ENCODE measurements at places on chromosomes 12 and 14. TPM values are rescaled to one million over a fixed set of nuclear protein-coding genes. Genes with fewer than 3 reads are reported as not detected.

GRCh38 chr14:105525861-105526775 lies at the start of gene TMEM121:
Gene TMEM121 (plus strand): TSS chr14:105526583. CDS start chr14:105528835, 2,252 bp downstream.
- DNase-seq, result no peak

- peak; percentile 15 for DNase-seq
Measured at GRCh38 chr14:65100922-65101541, 1.3 kb downstream of the MAX start.

- DNase-seq, result no peak
Measured at GRCh38 chr12:3091038-3091319, 13.8 kb downstream of the TSPAN9 start.

Gene FAIM2
- 0.10 TPM for total RNA-seq

- DNase-seq, result no peak
Measured at GRCh38 chr14:24809135-24809534, 175.1 kb upstream of the GZMB start.

Gene NEUROD4
- total RNA-seq, result not detected

- DNase-seq, result peak; percentile 70
Measured at GRCh38 chr12:12323591-12323990, 26.5 kb downstream of the MANSC1 start.

- DNase-seq, result no peak
Measured at GRCh38 chr14:24072436-24072835, 1.1 kb downstream of the CPNE6 start.

GRCh38 chr12:104599272-104600035 lies 142.7 kb downstream of the CHST11 start:
- no peak for DNase-seq

DNA sequence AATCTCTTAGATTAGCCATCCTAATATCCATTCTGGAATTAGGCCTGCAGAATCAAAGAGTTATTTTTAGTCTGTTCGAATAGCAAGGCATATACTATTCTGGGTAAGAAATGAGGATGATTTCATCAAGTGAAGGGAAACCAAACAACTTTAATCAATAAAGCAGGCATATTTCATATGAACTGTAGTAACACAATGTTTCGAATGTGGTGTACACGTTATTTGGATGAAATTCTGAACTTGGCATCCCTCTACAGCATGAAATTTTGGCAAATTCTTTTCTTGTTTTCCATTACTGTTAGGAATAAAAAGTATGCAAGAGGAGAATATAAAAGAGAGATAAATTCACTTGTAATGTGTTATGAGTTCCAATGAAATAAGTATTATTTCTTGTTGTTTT lies 1233.3 kb upstream of the SEL1L start:
- DNase-seq, result no peak

DNA sequence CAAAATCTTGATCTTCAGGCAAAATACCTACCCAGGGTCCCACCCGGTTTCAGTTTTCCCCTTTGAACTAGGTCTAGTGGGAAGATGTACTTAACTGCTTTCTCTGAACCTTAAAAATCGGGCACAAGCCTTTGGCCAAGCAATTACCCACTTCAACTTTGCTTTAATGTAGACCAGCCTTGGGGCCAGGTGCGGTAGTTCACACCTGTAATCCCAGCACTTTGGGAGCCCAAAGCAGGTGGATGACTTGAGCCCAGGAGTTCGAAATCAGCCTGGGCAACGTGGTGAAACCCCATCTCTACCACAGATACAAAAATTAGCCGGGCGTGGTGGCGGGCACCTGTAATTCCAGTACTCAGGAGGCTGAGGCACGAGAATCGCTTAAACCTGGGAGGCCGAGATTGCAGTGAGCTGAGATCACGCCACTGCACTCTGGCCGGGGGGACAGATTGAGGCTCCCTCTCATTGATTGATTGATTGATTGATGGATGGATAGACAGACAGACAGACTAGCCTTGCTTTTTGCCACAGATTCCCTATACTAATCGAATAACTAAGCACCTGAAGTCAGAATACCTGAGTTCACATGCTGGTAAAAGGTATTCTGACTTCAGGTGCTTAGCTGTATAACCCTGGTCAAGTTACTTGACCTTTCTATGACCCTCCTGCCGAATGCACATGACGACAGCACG lies 1.9 kb downstream of the CLIP1 start:
- DNase-seq, result no peak

- DNase-seq, result no peak
Measured at GRCh38 chr12:129559776-129560175, 344.0 kb downstream of the TMEM132D start.

DNA sequence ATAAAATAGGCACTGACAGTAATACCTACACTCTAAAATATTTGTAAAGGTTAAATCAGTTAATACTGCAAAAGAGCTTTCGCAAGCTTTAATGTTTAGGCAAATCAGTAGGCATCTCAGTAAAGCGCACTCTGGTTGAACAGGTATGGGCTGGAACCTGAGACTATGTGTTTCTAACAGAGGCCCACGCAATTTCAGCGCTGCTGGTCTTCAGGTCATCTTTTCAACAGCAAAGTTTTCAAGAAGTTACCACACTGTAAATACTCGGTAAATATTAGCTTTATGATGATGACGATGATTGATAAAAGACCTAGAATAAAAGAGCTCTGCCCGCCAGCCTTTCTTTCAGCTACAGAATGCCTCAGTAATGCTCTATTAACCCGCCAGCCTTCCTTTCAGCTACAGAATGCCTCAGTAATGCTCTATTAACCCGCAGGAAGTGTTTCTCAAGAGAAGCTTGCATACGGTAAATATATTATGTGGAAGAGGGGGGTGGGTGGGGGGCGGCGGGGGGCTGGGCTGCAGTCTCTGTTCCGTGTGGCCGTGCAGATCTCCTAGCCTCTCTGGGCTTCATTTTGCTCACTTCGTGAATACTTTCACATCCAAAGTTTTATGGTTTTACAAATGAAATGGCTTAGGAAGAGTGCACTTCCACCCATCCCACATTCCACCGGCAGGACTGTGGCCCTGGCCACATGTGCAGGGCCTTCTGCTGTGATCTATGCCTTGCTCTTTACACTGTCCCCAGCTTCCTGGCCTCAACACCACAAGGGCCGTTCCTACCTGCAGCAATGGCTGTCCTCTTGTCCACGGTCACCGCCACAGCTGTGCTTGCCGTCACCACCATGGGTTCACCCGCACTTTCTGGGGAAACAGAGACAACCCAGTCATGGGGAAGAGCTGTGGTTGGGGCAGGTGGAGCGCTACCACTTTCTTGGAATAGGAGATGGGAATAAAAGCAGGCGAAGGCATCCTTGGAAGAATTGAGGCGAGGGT lies 19.9 kb downstream of the LRTM2 start:
- no peak for DNase-seq

- no peak for DNase-seq
Measured at GRCh38 chr12:123720141-123720814, 8.1 kb downstream of the ATP6V0A2 start.

DNA sequence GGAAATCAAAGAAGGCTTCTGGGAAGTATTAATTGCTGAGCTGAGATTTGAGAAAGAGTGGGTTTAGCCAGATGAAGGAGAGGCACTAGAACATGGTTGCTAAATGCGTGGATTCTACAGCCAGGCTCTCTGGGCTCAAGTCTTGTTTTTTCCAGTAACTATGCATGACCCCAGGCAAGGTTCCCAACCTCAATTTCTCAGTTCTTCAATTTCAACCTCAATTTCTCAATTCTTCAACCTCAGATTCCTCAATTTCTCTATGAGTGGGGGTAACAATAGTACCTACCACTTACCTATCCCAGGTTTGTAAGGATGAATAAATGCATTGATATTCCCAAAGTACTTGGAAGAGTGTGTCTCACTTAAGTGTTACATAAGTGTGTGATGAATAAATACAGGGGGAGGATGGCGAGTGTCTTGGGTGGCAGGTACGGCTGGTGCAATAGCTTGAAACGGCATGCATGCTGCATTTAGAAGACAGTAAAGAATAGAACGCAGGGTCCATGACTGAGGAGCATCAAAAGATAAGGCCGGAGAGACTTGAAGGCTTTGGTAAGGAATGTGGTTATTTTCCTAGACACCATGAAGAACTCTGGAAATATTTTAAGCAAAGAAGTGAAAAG lies 149.1 kb upstream of the ATP2B1 start:
- DNase-seq, result no peak

DNA sequence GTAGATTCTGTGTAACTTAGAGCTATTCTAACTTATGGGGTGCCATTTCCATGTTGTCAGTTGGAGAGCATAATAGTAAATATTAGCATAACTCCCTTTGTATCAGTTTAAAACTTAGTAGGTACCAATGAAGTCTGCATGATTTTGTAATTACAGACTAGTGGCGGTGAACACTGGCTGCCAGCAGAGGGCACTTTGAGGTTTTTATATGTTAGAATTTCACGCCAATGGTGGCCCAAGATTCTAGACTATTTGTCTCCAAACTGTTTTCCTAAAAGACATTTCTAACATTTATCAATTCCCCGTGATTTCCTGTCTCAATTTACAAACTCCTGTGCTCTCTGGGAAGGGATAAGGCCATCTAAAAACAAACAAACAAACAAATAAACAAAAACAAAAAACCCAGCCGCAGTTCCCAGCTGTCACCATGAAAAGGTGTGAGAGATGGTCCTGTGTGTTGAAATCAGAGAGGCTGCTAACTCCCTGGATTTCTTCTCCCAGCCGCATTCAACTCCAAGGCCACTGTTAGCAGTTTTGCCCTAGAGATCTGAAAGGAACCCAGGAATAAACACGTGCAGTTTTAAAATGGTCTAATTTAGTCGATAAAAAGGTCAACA lies 57.6 kb downstream of the BRMS1L start:
- DNase-seq, result no peak

DNA sequence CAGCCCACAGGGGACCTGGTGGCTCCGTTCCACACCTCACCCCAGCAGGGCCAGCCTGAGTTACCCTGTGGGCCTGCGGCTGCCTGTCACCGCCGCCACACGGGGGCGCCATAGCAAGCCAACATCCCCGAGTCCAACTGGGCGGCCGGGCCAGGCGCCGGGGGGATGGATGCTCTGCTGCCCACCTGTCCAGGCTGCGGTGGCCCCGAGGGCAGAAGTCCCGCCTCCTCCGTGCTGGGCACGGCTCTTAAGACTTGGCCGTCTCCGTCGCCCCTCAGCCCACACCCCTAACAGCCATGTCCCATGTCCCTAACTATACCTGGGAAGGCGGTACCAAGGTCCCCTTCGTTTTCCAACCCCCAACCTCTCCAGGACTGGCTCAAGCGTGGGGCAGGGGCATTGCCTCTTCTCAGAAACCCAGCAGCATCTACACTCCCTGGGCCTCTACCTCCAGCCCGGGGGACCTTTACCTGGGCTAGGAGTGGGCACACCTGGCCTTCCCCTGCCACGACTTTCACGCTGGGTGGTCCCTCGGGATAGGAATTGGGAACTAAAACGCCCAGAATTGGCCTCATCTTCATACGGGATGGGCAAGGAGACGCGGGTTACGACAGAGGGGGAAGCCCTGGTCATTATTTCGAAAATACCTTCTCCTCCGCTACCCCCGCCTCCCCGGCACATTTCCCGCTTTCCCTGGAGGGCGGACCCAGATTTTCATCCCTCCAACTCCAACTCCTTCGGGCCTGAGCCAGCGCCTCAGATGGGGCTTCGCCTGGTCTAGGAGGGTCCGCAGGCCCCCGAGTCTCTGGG lies 1.1 kb upstream of the CYP46A1 start:
- DNase-seq, result peak; percentile 22

DNA sequence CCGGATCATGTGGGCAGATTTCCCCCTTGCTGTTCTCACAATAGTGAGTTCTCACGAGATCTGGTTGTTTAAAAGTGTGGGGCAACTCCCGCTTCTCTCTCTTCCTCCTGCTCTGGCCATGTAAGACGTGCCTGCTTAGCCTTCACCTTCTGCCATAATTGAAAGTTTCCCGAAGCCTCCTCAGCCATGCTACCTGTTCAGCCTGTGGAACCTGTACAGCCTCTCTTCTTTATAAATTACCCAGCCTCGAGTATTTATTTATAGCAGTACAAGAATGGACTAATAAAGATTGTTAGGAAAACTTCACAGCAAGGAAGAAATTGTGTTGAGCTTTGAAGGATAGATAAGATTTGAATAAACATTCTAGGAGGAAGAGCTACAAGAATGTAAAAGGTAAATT lies 52.1 kb downstream of the KDM5A start:
- DNase-seq, result no peak

GRCh38 chr14:102506626-102506925 lies 3.0 kb downstream of the ANKRD9 start:
- no peak for DNase-seq

DNA sequence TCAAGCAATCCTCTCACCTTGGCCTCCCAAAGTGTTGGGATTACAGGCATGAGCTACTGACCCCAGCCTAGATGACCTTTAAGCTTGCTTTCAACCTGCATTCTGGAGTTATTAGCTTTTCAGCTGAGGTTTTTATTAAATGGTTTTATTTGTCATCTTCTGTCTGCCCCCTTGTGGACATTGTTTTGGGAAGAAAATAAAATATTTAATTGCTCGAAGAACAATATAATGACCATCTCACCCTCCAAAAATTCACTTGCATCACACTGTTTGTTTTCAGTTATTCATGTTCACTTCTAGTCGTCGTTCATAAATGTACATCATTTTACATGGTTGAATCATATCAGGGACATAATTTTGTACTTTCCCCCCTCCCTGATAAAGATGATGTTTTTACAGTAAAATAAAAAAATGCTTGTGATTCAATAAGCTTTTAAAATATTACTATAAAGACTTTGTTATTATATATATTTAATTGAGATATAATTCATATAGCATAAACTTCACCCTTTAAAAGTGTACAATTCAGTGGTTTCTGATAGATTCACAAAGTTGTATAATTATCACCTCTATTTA lies 10.1 kb upstream of the SPATS2 start:
- no peak for DNase-seq

Gene MEG3
- total RNA-seq, result not detected

Gene DPPA3
- not detected for total RNA-seq

Gene TMEM229B
- total RNA-seq, result 1.3 TPM

DNA sequence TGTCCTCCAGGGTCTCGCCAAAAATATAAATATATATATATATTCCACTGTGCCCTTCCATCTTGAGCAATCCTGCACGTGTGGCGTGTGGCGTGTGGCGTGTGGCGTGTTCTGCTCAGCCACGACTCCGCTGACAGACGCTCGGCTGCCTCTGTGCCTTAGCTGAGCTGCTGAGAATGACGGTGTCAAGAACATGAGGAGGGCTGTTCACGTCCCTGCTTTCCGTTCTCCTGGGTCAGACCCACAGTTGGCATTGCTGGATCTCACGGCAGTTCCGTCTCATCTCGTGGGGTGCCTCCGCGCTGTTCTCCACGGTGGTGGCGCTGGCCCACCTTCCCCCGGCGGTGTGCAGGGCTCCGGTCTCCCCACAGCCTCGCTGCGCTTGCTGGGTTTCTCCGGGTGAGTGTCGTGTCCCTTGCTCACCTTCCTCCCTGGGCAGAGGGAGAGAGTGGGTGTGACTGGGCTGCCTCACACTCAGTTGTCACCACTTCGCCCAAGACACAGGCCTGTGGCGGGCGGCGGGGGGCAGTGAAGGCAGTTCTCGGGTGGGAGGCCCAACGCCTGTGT lies 9.4 kb downstream of the GPR132 start:
- no peak for DNase-seq

DNA sequence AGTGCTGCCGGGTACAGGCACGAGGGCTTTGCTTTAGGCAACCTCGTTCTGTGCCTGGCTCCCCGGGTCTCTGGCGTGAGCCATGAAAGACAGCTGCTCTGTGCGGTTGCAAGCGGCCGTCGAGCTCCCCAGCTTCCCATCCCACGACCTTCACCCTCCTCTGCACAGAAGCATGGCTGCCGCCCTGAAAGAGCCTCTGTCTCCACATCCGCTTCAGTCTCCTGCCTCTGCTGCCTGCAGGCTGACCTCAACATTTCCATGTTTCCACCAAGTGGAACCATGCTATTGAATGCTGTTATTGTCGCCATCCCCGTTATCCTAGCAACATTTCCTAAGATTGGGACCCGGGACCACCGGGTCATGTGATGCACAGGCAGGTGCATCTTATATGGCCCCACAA lies 57.1 kb downstream of the KDM2B start:
- no peak for DNase-seq

All from astrocyte (in vitro differentiated cells and primary cell).